ENCODE measurements at places on chromosomes 2 and 18. TPM values are rescaled to one million over a fixed set of nuclear protein-coding genes. Genes with fewer than 3 reads are reported as not detected.

- no peak for DNase-seq
Measured at GRCh38 chr18:10660179-10660884, 134.5 kb downstream of the NAPG start.

GRCh38 chr2:121777699-121778058 is 22.2 kb downstream of the TSN start:
- no peak for DNase-seq

GRCh38 chr2:30362468-30363081 is 84.5 kb upstream of the LCLAT1 start:
- DNase-seq, result no peak

- no peak for DNase-seq
Measured at GRCh38 chr18:41829647-41830516, 125.2 kb upstream of the PIK3C3 start.

GRCh38 chr2:172870396-172870795 is 134.8 kb downstream of the RAPGEF4 start:
- DNase-seq, result no peak

GRCh38 chr2:79770926-79771325 is 258.1 kb downstream of the CTNNA2 start:
- DNase-seq, result no peak

DNA sequence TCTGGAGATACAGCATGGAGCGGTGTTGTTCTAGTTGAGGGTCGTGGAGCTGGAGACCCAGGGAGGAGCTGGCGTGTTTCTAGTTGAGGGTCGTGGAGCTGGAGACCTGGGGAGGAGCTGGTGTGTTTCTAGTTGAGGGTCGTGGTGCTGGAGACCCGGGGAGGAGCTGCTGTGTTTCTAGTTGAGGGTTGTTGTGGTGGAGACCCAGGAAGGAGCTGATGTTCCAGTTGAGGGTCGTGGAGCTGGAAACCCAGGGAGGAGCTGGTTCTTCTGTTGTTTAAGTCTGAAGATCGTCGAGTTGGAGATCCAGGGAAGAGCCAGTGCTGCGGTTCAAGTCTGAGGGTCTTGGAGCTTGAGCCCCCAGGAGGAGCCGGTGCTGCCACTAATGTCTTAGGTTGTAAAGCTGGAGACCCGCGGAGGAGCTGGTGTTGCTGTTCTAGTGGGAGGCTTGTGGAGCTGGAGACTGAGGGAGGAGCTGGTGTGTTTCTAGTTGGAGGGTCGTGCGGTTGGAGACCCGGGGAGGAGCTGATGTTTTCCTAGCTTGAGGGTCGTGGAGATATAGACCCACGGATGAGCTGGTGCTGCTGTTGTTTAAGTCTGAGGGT is 155.3 kb downstream of the RTP5 start:
- DNase-seq, result peak; percentile 45

DNA sequence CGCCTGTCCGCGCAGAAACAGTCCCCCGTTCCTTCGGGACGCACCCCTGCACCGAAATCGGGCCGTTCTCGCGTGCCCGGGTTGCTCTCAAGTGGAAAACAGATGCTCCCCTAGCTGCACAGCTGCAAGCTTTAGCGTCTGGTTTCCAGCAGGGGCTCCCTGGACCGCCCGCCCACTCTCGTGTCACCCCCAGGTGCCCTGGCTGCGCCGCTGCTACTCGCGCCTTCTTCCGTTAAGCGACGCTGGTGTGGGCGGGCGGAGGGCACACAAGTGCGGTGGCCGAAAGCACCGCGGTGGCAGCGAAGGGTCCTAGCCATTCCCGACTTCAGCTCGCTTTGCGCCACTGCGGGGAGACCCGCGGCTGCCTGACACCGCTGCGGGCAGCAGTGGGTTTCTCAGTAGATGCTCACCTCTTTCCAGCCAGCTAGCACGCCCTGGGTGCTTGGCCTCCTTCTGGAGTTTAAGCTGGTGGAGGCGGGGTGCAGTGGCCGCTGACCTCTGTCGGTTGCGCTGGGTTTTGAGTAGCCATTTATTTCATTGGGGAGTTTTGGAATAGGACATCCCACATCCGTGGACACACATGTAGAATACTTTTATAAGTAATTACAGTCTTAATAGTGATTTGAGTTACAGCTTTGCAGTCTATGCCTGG is 806 bp downstream of the ZNF407 start:
- DNase-seq, result peak; percentile 82

DNA sequence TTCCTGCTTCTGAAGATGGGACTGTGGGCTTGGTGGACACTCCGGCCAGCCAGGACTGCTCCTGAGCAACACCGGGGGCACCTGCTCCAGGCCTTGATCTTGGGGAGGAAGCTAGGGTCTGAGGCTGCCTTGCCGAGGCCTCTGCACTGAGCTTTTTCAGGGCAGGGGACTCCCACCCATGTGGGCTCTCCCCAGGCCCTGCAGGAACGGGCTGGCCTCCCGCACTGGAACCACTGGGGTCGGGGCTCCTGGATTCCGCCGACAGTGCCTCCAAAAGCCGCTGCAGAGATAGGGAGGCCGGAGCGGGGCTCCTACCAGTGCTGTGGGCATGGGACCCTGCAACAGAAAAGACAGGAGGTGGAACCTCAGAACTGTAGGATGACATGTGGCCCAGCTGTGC is 7.6 kb upstream of the ADRA2B start:
- DNase-seq, result no peak

GRCh38 chr2:151918308-151918707 is 90.1 kb upstream of the ARL5A start:
- DNase-seq, result no peak

DNA sequence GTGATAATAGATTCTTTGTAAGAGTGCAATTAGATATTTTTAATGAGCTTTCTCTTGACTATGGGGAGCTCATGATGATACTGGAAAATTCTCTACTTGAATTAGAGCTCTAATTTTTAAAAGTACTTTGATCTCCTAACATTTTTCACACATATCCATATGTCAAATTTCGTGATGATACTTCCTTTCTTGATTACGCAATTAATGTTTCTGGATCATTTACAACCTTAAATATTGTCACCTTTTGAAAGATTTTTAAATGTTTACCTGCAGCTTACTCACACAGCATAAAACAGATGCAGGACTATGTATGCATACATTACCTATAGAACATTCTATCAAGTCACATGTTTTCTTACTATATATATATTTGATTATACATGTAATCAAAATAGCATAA is 598.5 kb upstream of the DSEL start:
- no peak for DNase-seq

DNA sequence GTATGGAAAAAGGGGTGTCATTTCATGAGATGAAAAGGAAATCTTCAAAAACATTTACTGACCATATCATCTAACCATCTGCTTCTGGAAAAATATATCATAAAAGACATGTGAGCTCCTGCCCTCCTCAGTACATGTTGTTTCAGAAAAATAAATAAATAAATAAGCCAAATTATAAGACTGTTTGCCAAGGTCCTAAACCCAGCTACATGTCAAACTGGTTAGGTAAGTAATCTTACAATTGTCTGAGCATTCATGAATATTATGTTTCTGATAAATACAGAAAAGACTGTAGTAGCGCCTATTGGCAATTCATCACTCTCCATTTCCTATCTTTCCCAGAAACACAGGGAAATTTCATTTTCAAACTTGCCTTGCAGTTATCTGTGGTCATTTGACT is 138.9 kb upstream of the SETBP1 start:
- DNase-seq, result no peak

GRCh38 chr2:189580241-189580651 is 340 bp downstream of the SLC40A1 start:
- no peak for DNase-seq

GRCh38 chr2:116810645-116811044 is 1003.8 kb upstream of the DDX18 start:
- no peak for DNase-seq

GRCh38 chr18:32732165-32732564 is 40.7 kb downstream of the KLHL14 start:
- no peak for DNase-seq

- no peak for DNase-seq
Measured at GRCh38 chr2:61015976-61016375, 1.5 kb upstream of the PEX13 start.

DNA sequence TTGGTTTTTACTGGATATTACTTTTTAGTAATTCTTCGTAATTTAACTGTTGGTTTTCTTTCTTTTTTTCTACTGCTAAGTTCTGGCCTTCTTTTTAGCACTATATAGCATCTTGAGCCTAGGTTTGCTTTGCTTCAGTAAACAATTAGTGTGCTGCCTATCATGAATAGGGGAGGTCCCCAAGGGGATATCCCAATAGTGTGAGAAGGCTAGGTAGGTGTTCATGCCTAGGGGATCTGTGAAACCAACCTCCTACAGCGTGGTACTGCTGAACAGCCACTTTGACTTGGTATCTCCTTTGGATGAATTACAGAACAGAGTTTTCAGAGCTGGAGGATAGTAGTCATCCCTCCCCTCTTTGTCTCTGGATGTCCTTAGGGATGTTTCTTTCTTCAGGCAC is 310.2 kb upstream of the HNMT start:
- DNase-seq, result no peak

- no peak for DNase-seq
Measured at GRCh38 chr18:59451963-59452362, 92.9 kb upstream of the LMAN1 start.

DNA sequence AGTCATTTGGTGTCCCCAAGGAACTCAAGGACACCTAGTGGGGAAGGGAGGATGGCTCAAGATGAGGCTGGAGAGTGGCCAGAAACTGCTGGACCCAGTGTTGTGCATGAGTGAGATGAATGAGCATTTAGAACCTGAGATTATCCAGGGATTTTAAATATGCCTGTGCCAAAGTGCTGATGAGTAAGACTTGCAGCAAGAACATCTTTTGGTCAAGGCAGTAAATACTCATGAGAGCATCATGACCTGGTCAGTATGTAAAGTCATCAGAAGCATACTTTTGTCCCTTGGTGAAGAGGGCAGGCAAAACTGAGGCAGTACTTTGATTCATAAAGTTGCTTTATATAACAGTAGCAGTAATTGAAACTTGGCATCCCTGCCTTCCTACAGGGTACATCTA is 3.1 kb upstream of the SPP2 start:
- no peak for DNase-seq

- no peak for DNase-seq
Measured at GRCh38 chr2:121098556-121098955, 186.4 kb downstream of the TFCP2L1 start.

DNA sequence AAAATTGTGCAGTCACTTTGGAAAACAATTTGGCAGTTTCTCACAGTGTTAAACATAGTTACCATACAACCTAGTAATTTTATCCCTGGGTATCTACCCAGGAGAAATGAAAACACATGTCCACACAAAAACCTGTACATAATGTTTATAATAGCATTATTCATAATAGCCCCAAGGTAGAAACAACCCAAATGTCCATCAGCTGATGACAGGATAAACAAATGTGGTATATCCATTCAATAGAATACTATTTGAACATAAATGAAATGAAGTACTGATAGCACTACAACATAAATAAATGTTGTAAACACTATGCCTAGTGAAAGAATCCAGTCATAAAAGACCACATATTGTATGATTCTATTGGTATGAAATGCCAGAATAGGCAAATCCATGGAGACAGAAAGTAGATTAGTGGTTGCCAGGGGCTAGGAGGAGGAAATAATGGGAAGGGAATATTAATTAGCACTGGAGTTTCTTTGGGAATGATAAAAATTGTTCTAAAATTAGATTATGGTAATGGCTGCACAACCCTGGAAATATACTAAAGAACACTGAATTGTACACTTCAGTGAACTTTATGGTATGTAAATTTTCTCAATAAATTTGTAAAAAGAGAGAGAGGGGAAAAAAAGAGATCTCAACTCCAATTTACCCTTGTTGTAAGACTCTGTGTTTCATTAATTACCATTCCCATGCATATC is 20.8 kb upstream of the VIT start:
- no peak for DNase-seq

DNA sequence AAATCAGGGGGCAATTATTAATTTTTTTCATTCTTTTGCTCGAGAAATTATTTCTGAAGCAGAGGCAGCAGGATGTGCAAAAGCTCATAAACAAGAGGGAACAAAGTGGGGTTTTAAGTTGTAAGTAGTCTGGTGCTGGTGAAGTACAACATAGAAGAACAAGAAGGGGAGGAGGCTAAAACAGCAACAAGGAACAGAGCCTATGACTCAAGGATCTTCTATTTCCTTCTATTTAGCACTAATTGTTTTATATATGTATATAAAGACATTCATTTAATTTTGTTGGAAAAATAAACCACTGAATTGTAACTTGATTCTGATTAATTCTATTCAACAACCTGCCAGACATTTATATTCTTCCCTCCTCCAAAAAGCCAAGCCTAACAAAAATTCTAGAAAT is 35.0 kb downstream of the YES1 start:
- DNase-seq, result no peak

DNA sequence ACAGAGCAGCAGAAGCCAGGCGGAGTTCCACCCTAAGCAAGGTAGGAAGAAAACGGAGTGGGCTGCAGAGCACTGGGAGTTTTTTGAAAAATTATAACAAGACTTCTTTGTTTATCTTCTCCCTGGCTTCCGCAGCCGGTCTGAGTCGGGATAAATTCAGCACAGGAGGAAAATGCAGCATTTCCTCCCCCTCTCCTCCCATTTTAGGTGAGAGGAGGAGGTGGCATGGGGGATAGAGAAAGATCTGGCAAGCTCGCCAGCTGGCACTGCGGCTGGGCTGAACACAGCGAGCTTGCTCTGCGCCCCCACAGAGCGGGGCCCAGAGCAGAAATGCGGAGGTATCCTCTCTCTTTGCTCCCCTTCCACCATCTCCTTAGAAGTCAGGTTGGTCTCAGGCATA is 17.7 kb upstream of the CHRNA1 start:
- no peak for DNase-seq

The IL1A gene
- 0.49 TPM for total RNA-seq

The ACVR2A gene
- 38.7 TPM for total RNA-seq

The PLEK gene
- 1.7 TPM for total RNA-seq

The CCDC74A gene
- 6.2 TPM for total RNA-seq

The B3GNT2 gene
- 36.9 TPM for total RNA-seq

The DLGAP1 gene
- total RNA-seq, result not detected

The TUBA3E gene
- total RNA-seq, result not detected

The CYP26B1 gene
- total RNA-seq, result 53.3 TPM

The RSAD2 gene
- total RNA-seq, result not detected

The LRATD1 gene
- total RNA-seq, result 70.9 TPM
